A375 (cell line): ENCODE measurements at places on chromosomes 7 and 10. TPM values are rescaled to one million over a fixed set of nuclear protein-coding genes. Genes with fewer than 3 reads are reported as not detected.

The SRRM3 gene
- 2.6 and 4.2 TPM in 2 replicates for total RNA-seq

The CYP2C19 gene
- total RNA-seq, result not detected in 2 replicates

The ZNF679 gene
- not detected in 2 replicates for total RNA-seq

The CEP55 gene
- total RNA-seq, result 62.9 and 67.8 TPM in 2 replicates

The SLIT1 gene
- 0.03 TPM in 1 of 2 replicates, not detected in the other for total RNA-seq

The COPG2 gene
- 23.7 and 27.6 TPM in 2 replicates for total RNA-seq

The ABCC2 gene
- total RNA-seq, result 13.4 and 16.9 TPM in 2 replicates

The NEUROD6 gene
- not detected in 2 replicates for total RNA-seq

The ZSCAN21 gene
- 11.2 and 14.6 TPM in 2 replicates for total RNA-seq

The TNS3 gene
- total RNA-seq, result 31.9 and 32.0 TPM in 2 replicates

The SGMS1 gene
- 22.2 and 25.2 TPM in 2 replicates for total RNA-seq

The TLX1 gene
- total RNA-seq, result not detected in 2 replicates

The DENND2A gene
- total RNA-seq, result 6.4 and 8.3 TPM in 2 replicates

The NUDT13 gene
- 1.3 TPM in 2 replicates for total RNA-seq

The SPAM1 gene
- not detected in 2 replicates for total RNA-seq

The LRGUK gene
- total RNA-seq, result 0.24 and 0.57 TPM in 2 replicates

The STEAP4 gene
- total RNA-seq, result not detected in 2 replicates

The CNTNAP2 gene
- total RNA-seq, result 0.57 and 0.69 TPM in 2 replicates

The ABCA13 gene
- total RNA-seq, result 0.94 and 1.0 TPM in 2 replicates

The SFTPA1 gene
- total RNA-seq, result not detected in 2 replicates

The AGBL3 gene
- 0.21 and 0.41 TPM in 2 replicates for total RNA-seq

The NACAD gene
- total RNA-seq, result 0.41 and 0.45 TPM in 2 replicates

The GDF2 gene
- total RNA-seq, result not detected in 2 replicates

The KCND2 gene
- 0.30 TPM in 1 of 2 replicates, not detected in the other for total RNA-seq

The CALHM3 gene
- 0.34 and 1.2 TPM in 2 replicates for total RNA-seq

The CH25H gene
- not detected in 2 replicates for total RNA-seq
